Naive thymus-derived CD4-positive, alpha-beta T cell (primary cell): ENCODE measurements at places on chromosomes 3 and 15. TPM values are rescaled to one million over a fixed set of nuclear protein-coding genes. Genes with fewer than 3 reads are reported as not detected.

The ACSBG1 gene
- total RNA-seq, result 0.39 TPM in 1 of 2 replicates, not detected in the other

The MASP1 gene
- not detected for total RNA-seq

The SLC2A2 gene
- not detected for total RNA-seq

GRCh38 chr3:126154391-126155279 lies 25.8 kb downstream of the ALDH1L1 start:
- H3K27me3 ChIP-seq, result no peaks in the 10 kb centered on the region
- no peak for DNase-seq
- H3K36me3 ChIP-seq, result no peaks in the 10 kb centered on the region
- no peak overlapping the region for H3K4me3 ChIP-seq
- H3K4me1 ChIP-seq, result no peaks in the 10 kb centered on the region
- H3K27ac ChIP-seq, result no peak overlapping the region

GRCh38 chr15:44194323-44195150 lies 534 bp downstream of the FRMD5 start:
- no peaks in the 10 kb centered on the region for H3K36me3 ChIP-seq
- H3K27ac ChIP-seq, result no peak overlapping the region
- H3K27me3 ChIP-seq, result peaks cover 4% of the 10 kb centered on the region
- peaks cover 4% of the 10 kb centered on the region for H3K4me1 ChIP-seq
- peak overlapping the region; percentile 67 for H3K4me3 ChIP-seq

The CCDC33 gene
- total RNA-seq, result not detected

GRCh38 chr15:101543431-101543830 lies 53.9 kb upstream of the PCSK6 start:
- H3K36me3 ChIP-seq, result no peaks in the 10 kb centered on the region
- H3K27ac ChIP-seq, result no peak overlapping the region
- no peak for DNase-seq
- no peak overlapping the region for H3K4me3 ChIP-seq
- no peaks in the 10 kb centered on the region for H3K4me1 ChIP-seq

GRCh38 chr3:15815696-15816095 lies 17.9 kb upstream of the ANKRD28 start:
- peak; percentile 30 for DNase-seq
- no peaks in the 10 kb centered on the region for H3K36me3 ChIP-seq
- no peak overlapping the region for H3K4me3 ChIP-seq
- H3K27ac ChIP-seq, result no peak overlapping the region
- no peaks in the 10 kb centered on the region for H3K27me3 ChIP-seq

DNA sequence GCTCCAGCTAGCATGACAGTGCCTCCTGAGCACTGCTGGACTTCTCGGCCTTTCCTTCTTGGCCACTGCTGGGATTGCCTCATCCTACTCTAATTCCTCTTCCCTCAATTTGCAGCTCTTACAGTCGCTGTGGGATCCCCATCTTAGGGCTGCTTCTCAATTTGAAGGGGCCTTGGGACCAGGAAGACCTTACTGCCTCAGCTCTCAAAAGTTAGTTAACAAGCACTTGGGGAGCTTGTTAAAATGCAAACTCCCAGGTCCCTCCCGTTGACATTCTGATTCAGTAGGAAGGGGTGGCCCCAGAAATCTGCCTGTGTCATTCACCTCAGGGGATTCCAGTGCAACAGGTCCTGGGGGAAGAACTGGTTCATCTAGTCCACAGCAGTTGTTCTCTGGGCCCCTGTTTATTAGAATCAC lies 14.8 kb downstream of the BDH1 start:
- H3K27ac ChIP-seq, result no peak overlapping the region
- H3K4me1 ChIP-seq, result no peaks in the 10 kb centered on the region
- no peak overlapping the region for H3K4me3 ChIP-seq
- no peaks in the 10 kb centered on the region for H3K27me3 ChIP-seq
